ENCODE measurements at places on chromosomes 3 and 15.

- DNase-seq = no peak
Observed at GRCh38 chr3:183151821-183152351, 10.6 kb downstream of the LAMP3 start.

DNA sequence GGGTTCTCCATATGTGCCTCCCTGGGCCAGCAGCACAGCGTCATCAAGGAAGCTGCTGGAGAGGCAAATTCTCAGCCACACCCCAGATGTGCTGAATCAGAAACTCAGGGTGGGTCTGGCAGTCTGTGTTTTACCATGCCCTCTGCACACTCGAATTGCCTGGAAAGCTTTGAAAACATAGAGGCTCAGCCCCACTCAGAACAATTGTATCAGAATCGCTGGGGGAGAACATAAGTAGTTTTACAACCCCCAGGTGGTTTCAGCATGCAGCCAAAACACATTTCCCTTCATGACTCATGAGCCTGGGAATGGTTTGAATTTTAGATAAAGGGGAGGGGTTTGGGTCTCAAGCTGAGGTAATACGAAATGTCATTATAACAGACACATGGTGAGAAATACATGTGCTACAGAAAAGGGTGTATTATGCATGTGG lies 9.6 kb downstream of the TGM4 start:
- no peak for DNase-seq

GRCh38 chr3:39122813-39123212 lies 15.3 kb downstream of the TTC21A start:
- no peak for DNase-seq

DNA sequence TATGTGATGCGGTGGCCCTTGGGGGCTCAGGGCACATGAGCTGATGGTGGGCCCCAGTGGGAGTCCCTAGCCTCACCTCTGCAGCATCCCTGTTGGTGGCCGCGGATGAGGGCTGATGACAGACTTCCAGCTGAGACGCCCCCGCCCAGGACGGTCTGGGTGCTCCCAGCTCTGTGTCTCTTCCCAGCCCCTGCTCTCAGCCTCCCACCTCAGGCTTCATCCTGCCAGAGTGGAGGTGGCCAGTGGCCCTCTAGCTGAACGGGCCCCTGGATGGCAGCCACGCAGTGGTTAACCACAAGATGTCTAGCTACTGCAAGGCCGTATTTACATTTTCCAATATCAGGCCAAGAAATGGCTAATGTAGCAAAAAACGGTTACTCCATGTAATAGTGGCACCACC lies 205.3 kb upstream of the LINGO1 start:
- DNase-seq = no peak

DNA sequence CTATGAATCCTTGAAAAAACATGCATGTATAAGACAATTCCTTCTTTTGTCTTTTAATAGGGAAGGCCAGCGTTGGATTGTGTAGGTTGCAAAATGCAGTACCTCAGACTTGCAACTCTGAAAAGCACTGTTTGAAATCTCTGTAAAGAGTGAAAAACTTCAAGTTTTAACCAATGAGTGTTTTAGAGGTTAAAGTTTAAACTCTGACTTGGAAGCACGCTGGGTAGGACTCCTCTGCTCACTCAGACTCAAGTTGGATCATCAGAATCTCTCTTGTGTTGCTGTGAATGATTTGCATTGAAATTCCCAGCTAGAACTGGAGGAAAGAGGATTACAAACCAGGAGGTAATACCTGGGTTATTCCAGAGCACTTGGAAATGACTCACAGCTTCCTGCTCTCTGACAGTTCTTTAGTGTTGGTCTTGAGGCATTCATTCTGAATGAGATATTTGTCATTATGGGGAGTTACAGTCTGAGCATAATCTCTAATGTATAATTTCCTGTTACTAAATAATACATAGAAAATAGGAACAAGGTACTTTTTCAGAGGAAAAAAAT lies 49.1 kb downstream of the PLS1 start:
- no peak for DNase-seq

DNA sequence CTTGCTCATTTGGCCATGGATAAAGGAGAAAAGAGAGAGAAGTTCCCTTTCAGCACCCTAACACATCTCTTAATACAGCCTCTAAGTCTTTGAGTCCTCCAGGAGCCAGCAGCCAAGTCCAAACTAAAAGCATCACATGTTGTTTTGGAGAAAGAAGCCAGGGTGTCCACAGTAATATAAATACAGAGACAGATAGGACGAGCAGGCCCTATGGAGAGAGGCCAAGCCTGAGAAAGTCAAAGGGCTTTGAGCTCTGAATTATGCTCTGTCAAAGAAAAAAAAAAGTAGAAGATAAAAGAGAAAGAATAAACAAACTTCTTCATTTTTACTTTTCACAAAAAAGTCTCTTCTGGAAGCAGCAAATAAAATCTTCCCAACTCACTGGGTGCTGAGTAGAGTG lies 92.4 kb upstream of the THBS1 start:
- no peak for DNase-seq

DNA sequence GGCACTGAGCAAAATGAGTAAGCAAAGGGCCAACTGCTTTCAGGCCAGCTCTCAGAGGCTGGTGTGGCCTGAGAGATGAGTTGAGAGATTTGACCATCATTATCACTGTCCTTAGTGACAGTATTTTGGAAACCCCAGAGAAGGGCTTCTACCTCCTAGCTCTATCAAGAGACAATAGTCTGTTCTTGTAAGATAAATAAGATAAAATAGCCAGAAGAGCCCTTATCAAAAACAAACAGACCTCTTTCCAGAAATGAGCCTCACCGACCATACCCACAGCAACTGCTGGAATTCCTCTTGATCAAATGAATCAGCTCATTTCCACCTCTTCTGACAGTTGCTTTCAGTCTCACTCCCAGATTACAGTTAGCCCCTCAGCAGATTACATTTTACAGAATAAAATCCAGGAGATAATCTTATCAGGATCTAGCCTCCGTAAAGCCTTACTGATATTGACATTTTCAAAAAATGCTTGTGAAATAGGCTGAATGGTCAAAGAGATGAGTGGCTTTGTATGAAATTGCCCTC lies 4.5 kb downstream of the HDC start:
- DNase-seq = no peak

- no peak for DNase-seq
Observed at GRCh38 chr3:190558796-190559195, 44.9 kb downstream of the IL1RAP start.

DNA sequence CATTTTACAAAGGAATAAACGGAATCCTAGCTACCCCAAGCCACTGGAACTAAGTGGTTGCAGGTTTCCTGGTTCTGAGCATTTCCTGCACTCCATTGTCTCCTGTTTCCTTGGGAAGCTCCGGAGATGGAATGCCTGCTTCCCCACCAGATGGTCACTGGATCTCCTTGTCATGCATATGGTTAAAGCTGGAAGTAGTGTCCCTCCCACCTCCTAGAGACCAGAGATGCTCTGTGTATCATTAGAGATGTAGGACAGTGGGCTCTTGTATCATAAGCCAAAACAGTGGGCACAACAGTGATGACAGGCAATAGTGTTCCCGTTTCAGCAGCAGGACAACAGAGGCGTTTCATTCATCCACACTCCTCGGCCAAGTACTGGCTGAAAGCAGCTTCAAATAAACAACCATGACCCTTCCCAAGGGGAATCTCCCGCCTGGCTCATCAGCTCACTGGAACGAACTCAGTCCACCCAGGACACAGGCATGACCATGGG lies 136.2 kb upstream of the EIF1B start:
- DNase-seq = no peak

DNA sequence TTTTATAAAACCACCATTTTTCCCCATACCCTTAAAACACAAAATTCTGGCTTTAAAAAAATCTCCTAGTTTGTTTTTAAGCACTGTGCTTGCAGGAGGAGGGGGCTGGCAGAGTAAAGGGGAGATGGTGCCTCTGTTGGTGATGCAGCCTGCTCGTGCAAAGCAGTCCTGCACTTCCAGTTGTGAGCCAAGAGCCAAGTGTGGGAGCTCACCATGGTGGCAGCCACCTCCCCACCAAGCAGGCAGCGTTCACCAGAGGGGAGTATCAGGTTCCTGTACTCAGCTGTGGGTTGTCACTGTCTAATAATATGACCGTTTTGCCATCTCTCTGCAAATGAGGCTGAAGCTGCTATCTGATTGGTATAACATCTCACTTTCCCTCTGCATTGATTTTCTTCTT lies 164.8 kb downstream of the SYNPR start:
- no peak for DNase-seq

GRCh38 chr3:141063831-141064230 lies 12.7 kb downstream of the SPSB4 start:
- no peak for DNase-seq

DNA sequence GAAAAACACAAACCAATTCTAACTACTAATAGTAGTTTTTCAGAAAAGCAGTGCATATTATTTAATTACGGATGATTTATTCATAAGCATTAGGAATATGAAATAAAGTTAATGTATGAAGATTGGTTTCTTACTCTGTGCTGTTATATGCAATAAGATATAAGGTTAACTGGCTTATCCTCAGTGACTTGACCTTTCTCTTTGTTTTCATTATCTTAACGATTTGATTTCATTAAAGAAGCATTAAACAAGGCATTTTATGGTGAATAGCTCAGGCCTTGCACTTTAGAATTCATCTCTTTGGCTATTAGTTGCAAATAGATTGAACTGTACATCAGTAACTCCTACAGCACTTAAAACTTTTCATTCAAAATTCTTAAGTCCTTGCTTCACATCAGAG lies 28.9 kb downstream of the RAP2B start:
- no peak for DNase-seq

DNA sequence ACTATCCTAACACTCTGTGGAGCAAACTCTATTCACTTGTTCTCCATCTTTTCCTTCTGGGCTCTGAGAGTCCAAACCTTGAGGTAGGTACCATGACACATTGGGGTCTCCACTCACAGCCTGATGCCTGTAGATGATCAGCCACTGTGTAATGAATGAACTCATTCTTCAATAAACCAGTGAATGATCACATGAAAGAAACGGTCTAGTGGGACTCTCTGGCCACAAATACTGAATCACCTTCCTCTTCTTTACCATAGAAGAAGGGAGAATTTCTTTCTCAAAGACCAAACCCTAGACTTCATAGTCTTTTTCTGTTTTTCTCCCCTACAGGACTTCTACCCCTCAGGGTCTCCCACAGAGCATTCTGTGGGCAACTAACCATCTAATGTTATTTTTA lies 20.5 kb upstream of the ABHD2 start:
- DNase-seq = no peak

DNA sequence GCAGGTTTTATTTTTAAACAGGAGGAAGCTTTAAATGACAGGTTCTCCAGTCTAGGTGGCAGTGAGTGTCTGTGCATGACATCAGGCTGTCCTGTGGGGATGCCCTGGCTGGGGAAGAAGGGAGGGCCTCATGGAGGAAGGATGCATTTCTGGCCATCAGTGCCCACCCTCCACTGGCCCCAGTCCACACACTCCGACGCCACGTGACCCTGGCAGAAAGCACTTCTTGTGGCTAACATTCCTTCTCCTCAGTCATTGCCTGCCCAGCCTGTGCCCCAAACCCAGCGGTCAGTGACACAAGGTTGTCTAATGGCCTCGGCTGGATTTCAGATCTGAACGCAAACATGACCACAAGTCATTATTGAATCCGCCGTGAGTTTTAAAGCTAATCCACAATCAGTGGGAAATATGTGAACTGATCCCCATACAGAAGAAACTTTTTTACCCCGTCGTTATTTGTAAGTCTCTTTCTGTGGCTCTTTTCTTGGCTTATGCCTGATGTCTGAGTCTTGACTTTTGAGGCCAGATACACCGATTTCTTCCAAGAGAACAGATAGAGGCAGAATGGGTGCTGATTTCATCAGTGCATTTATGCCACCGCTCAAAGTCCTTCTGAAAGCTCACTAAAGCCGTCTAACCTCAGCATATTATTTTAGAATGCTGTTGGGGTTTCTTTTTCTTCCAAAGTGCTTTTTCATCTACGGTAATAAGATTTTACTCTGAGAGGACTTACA lies 17.3 kb upstream of the LRRK1 start:
- DNase-seq = no peak

DNA sequence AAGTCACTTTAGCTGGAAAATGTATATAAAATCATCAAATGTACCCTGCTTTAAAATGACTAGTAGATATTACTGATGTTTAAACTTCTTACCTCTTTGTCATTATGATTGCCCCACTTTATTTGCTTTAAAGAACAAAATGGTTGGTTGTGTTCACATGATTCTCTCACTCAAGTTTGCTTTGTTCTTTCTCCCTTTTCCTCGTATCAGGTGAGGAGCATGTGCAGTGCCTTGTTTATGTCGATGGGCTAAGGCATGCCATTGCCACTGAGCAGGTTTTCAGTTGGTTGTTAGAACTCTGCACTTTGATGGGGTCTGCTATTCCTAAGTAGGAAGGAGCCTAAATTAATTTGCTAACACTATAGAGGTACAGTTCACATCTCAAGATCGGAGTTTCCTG lies 5.3 kb downstream of the MAP2K5 start:
- DNase-seq = no peak

DNA sequence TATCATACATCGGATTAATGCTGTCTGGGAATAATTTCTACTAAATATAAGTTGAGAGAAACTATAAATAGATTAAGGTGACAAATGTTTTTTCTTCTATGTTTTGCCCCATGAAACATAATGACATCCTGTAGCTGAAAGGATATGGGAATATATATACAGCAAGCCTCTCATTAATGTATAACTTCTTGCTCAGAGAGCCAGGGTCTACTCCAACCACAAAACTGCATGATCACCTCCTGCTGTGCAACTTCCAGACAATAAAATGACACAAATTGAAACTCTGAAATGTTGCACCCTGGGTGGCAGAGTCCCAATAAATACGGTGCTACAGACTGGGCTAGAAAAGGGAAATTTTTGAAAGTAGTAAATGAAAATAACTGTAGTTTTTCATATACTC lies 571.9 kb upstream of the CBLB start:
- peak; percentile 60 for DNase-seq

DNA sequence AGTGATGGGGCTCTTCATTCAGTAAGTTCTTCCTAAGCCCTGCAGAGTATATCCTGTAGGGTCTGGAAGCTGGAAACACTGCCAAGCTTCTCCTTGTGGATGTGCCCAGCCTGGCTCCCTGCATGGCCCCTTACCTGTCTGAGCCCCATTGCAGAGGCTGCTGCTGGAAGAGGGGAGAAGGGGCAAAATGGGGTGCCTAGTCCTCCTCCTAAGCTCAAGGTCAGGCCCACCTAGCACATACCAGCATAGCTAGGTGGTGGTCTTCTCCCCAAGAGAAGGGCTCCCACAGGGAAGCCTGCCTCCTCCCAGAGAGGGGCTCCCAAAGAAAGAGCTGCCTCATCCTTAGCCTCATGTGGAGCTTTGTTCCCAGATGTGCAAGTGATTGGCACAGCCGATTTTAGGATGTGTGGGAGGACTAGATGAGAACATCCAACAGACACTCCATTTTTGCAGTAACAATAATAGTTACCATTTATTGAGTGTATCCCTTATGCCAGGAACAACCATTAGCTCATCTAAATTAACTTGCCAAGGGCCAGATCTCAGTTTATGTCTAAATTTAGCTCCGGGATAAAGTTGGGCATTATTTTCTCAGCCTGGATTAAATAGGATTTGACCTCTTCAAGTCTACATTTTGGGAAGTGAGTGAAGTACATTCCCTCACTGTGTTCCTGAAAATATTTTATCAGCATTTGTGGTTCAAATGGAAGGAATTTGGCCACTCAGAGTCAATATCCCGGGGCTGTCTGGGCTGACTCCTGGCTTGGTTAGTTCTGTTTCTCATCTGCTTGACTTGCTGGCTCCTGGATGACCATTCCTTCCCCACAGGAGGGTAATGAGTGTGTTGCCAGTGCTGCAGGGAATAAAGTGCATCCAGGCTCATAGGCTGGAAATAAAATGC lies 291.1 kb upstream of the ROPN1 start:
- DNase-seq = no peak

Measured in SK-N-MC (cell line).